Mammary epithelial cell (primary cell): ENCODE measurements at places on chromosomes 7 and 10. TPM values are rescaled to one million over a fixed set of nuclear protein-coding genes. Genes with fewer than 3 reads are reported as not detected.

DNA sequence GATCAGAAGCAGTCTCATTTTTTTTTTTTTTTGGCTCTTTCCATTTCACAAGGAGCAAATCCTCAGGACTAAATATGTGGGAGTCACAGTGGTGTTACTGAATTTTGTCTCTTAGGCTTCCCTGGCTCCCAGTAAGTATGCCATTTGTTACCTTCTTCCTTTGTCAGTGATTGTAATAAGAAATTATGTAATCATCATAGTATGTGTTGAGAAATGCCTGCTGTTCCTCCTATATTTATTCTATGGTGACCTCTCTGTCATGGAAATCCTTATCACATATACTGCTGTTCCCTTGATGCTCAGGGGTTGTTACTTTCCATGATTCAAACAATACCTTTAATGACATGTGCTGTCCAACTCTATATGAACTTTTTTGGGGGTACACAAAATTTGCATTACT is 4.8 kb upstream of the OR9A4 start:
- DNase-seq, result no peak

NPFFR1 gene
- 0.01 TPM for polyA plus RNA-seq

GRCh38 chr10:115771755-115772154 is 501.3 kb downstream of the GFRA1 start:
- DNase-seq, result no peak

MSS51 gene
- polyA plus RNA-seq, result 0.36 TPM

DNA sequence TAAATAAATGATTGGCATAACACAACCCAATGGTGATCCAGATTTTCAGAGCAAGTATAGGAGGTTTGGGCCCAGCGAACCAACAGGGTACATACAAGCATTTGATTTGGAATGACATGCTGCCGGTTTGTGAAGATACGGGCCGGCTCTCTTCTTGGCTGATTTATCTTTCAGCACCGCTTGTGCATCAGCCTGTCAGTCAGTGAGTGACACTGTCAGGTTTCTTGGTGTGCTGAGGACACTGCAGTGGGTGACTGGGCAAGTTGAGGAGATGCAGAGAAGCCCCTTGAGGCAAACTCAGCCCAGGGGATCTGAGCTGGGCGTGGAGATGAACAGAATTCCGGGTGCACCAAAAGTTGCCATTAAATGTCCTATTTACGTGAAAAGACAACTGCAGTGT is 194.5 kb downstream of the SNX10 start:
- DNase-seq, result no peak

ZNF488 gene
- 3.5 TPM for polyA plus RNA-seq

ZKSCAN5 gene
- 7.1 TPM for polyA plus RNA-seq

HTR5A gene
- not detected for polyA plus RNA-seq

GRCh38 chr7:28044825-28045224 is 135.8 kb downstream of the JAZF1 start:
- no peak for DNase-seq

TRPV6 gene
- polyA plus RNA-seq, result 2.5 TPM
